ENCODE measurements at places on chromosomes 11 and 22.

DNA sequence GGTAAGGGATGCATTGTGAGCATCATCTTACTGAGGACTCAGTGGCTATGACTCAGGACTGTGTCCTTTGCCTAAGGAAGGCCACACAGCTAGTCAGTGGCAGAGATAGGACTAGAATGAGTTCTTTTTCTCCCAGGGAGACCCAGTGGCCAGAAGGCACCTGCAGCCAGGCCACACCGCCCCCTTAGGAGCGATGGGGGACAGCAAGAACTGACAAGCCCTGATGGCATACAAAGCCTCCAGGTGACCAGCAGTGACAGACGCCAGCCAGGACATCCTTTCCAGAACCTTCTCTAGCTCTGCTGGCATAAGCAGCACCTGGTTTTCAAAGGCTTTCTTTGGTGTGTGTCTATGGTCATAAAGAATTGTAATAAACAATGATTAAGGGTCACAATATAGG, 240.1 kb downstream of the ST3GAL4 start:
- DNase-seq, result no peak

GRCh38 chr11:61611309-61611708, 30.4 kb upstream of the SYT7 start:
- no peak for DNase-seq

DNA sequence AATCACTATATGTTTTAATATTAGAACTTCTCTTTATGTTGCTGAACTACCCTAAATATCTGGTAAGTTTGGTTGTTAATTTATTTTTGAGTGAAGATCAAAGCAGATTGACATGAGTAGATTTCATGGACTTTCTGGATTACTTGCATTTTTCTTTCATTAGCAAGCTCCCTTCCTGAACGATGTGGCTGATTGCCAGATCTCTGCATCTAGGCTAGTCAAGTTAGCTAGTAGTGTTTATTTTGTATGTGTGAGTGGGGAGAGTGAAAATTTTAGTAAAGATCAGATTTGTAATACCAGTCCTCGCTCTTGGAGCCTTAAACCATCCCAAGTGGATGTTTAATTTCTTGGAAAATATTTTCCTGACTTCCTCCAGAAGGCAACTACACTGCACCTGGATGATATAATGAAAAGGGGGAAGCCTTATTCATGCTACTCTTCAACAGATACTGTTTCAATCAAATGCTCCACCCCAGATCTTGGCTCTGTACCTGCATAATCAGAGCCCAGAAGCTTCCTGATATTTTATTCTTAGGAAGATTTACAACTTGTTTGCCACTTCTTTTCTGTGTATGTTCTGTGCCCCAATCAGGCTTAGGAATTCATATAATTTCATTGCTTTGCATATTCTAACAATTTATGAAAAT, 143.2 kb upstream of the GRIA4 start:
- DNase-seq, result no peak

GRCh38 chr11:34633640-34633989, 12.7 kb downstream of the EHF start:
- no peak for DNase-seq

DNA sequence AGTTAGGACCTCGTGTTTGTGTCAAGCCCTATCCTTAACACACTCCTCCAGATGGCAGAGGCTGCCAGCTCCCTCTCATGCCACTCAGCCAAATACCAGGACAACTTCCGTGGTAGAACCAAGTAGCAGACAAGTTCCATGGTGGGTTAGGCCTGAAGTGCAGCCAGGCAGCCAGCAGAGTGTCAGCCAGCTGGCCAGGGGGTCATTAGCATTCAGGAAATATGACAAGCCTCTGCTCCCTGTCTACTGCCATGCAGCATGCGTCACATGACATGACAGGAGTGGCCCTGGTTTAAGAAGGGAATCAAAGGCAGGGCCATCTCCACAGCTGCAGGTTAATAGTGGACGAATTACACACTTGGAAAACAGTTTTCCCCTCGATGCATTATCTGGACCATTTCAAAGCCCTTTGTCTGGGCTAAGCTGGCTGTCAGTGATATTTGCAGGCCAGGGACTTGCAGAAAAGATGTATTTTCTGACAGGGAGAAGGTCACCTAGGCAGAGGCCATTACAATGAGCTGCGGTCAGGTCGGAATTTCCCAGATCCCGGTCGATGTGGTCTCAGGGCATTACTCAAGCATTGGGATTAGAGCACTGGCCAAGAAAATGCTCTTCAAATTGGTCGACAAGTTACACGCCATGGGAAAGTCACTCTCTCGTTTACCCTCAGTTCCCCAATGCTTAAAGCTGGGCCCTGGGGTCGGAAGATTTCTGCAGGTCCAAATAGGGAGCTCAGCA, 461.7 kb upstream of the CADM1 start:
- no peak for DNase-seq

DNA sequence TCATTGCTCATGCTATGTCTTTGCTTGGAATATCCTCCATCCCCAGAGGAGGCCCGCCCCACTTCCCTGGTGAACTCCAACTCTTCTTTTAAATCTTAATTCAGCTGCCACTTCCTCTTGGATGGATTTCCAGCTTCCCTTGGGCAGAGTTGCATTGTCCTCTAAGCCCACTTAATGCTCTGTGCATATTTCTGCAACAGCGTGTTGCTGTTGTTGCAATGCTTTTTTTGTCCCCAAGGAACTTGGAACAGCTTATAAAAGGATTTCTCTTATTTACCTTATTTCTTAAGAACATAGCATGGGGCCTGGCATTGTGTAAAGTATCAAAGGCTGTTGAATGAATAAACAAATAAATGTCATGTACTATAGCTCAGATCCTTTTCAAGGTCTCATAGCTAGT, 507.4 kb downstream of the METTL15 start:
- DNase-seq, result no peak

DNA sequence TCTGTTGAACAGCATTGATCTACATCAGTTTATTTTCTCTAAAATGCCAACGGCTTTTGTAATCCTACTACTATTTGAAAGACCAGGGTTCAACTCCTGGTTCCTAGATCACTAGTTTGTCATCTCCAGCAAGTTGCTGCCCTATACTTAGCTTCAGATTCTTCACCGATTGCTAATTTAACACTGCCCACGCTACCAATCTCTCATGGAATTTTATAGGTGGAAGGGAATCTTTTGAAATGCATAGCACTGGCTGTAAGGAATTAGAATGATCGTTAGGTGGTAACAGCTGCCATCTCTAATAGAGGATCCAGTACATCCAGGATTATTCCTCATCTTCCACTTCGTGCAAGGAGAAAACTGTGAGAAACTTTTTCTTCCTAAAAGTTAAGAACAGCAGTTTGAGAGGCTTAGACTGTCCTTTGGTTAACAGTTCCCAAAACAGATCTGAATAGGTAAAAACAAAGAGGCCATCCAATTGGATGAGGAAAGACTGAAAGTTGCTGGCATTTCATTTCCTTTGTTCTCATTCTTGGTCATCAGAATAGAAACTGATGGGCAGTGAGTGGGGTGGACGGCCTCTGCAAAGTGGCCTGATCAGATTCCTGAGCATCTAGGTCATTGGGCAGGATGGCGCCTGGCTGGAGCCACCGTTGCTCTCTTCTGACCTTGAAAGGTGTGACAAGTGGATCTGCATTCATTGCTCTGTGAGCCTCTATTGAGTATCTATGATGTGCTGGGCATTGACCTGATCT, 236.3 kb upstream of the SORL1-AS1 start:
- no peak for DNase-seq

- DNase-seq, result no peak
Observed at GRCh38 chr22:46993633-46994032, 231.2 kb downstream of the TBC1D22A start.

DNA sequence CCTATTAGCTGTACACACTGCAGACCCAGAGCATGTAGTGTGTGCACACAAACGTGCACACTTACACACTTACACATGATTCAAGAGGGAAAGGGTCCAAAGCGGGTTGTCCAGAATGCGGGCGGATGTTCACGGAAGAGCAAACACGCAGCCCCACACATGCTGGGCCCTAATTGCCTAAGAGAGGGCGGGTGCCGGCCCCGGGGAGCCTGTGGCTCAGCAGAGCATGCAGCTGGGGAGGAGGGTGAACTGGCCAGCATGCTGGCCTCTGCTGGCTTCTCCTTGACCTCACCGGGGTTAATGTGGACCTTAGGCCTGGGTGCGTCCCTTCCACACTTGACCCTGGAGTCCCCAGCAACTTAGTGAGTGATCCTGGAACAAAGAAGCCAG, 816.3 kb downstream of the BRD1 start:
- no peak for DNase-seq

- DNase-seq, result no peak
Observed at GRCh38 chr22:43188829-43189545, 2.1 kb upstream of the TTLL12 start.

DNA sequence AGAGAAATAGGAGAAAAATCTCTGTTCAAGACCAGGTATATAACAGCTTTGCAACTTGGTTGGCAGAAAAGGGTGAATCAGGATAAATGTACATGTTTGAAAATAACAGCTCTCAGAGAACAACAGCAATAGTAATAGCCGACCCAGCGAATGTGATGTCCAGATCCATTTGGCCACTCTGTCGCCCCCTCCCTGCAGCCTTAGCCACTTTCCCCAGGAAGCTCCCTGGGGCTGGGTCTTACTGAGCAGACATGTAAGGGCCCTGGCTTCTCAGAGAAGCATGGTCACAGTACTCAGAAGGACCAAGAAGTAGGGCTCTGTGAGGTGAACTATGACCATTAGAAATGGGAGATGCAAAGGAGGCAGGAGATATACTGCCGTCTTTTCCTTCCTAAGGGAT, 154.1 kb upstream of the SNX19 start:
- no peak for DNase-seq

GRCh38 chr11:45252134-45252856, 33.8 kb downstream of the SYT13 start:
- no peak for DNase-seq

GRCh38 chr11:22884217-22884616, 23.9 kb upstream of the CCDC179 start:
- no peak for DNase-seq
